MCF 10A (cell line): ENCODE measurements at places on chromosomes 5 and 9.

DNA sequence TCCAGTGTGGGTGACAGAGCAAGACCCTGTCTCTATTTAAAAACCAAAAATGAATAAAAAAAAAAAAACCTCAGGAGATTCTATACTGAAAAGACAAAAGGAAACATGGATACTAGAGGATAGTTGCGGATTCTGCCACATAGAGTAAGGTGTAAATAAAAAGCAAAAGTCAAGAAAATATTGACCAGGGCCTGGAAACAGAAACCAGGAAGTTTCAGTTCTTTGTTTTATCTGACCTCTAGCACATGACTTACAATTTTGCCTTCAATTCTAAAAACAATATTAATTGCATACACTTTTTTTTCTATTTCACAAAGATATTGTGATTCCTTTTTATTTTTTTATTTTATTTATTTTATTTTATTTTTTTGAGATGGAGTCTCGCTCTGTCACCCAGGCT, 96.2 kb upstream of the NMUR2 start:
- no peak overlapping the region for H3K4me3 ChIP-seq
- no peaks in the 10 kb centered on the region for H3K36me3 ChIP-seq
- no peak for DNase-seq
- H3K4me1 ChIP-seq = no peaks in the 10 kb centered on the region
- peaks cover 9% of the 10 kb centered on the region for H3K27me3 ChIP-seq

GRCh38 chr9:101893661-101894646, 155.5 kb upstream of the GRIN3A start:
- no peak overlapping the region for H3K27ac ChIP-seq

GRCh38 chr5:158560170-158560569, 539.5 kb downstream of the EBF1 start:
- no peaks in the 10 kb centered on the region for H3K27me3 ChIP-seq
- DNase-seq = peak; percentile 65
- H3K4me1 ChIP-seq = peaks cover 6% of the 10 kb centered on the region

DNA sequence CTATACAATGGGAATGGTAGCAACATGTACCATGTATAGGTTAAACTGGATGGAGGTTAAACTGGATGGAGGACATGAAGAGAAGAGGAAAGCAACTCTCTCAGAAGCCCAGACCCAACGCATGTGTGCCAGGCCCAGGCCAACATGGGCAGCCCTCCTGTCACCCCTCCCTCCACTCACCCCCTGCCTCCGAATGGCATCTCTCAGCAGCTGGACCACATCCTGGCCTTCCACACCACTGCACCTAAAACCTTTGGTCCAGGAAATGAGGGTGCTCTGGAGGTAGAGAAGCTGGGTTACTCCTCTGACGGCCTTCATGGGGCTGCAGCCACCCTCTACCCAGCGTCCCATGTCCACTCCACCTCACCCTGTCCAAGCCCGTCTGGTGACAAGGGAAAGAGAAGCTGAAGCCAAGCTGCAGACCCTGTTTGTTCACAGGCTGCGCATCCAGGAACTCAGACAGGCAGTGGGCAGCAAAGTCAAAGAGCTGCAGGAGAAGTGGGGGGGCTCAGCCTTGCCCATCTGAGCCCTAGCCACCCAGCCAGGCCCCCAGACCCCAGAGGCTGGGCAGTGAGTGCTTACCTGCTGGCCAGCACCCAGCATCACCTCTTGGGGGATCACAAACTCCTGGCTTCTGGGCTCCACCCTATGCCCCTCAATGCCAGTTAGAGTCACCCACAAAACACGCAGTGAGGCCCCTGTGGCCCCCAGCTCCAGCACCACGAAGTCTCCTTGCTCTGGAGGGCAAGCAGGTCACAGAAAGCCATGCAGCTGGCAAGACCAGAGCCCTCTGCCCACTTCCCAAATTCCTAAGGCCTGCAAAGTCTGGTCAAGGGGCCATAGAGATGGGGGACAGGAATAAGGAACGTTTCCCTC, 8.5 kb downstream of the HK3 start:
- no peak overlapping the region for H3K4me3 ChIP-seq
- H3K4me1 ChIP-seq = no peaks in the 10 kb centered on the region
- DNase-seq = no peak
- H3K36me3 ChIP-seq = no peaks in the 10 kb centered on the region
- peaks cover 32% of the 10 kb centered on the region for H3K27me3 ChIP-seq

GRCh38 chr9:5577225-5577624, 51.7 kb upstream of the RIC1 start:
- no peak overlapping the region for H3K27ac ChIP-seq
- H3K27me3 ChIP-seq = no peaks in the 10 kb centered on the region
- no peak overlapping the region for H3K4me3 ChIP-seq
- no peaks in the 10 kb centered on the region for H3K4me1 ChIP-seq
- H3K36me3 ChIP-seq = no peaks in the 10 kb centered on the region
